ENCODE measurements at places on chromosomes 11 and 22.

DNA sequence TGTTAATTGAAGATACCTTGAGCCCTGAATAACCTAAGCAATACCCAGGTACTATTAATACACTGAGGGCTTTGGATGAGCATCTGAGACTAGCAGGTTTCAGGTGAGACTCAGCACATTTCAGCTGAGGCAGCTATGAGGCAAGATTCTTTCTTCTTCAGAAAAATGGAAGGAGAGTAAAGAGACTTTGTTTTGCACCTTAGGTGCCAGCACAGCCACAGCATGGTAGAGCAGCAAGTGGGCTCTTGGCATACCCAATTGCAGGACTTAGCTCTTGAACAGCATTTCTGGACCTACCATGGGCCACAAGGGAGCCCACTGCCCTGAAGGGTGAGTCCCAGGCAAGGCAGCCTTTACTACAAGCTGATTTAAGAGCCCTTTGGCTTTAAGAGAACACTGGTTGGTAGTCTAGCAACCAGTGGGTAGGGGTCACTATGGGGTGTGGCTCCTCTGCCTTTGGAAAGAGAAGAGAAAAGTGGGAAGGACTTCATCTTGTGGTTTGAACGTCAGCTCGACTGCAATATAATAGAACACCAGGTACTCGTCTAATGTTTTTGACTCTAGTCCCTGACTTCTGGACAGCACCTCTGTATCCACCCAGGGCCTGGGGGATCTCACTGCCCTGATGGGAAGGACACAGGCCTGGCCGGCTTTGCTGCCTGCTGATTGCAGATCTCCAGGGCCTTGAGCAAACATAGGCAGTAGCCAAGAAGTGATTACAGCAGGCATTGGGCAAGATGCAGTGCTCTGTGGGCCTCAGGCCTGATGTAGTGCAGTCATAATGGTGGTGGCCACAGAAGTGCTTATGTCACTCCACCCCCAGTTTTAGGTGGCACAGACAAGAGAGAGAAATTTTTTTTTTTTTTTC is 73.3 kb downstream of the GLYATL1 start:
- no peak for DNase-seq

GRCh38 chr11:128469220-128469619 is 118.1 kb downstream of the ETS1 start:
- DNase-seq, result no peak

GRCh38 chr11:24617856-24618255 is 121.0 kb downstream of the LUZP2 start:
- no peak for DNase-seq

DNA sequence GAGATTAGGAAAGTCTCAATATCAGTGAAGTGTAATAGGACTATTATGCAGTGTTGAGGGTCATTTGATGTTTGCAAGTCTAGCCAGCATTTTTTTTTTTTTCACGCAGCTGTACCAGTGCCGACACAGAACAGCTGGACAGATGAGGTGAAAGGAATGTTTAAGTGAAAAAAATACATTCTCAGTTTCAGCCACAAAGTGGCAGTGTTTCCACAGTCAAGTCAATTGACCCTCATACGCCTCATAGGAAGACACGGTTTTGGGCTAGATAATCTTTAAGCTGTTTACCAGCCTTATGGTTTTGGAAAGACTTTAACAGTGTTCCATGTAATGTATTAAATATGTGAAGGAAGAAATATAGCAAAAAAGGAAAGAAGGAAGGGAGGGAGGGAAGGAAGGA is 349.9 kb upstream of the ANO3 start:
- DNase-seq, result no peak

DNA sequence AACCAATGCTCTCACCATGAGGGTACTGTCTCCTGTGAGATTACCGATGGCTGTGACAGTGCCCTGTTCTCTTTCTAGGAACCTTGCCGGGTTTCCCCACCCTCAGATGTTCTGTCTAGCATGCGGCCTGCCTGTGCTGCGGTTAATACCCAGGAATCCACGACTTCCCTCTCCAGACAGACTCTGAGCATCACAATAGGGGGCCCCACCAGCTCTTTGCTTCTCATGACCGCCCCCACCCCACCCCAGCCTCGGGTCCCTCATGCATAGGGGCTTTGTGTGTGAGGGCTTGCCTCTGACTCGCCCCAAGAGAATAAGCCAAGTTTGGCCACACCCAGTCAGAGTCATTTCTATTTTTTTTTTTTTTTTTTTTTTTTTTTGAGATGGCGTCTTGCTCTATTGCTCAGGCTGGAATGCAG is 10.3 kb downstream of the PARVG start:
- DNase-seq, result peak; percentile 70

DNA sequence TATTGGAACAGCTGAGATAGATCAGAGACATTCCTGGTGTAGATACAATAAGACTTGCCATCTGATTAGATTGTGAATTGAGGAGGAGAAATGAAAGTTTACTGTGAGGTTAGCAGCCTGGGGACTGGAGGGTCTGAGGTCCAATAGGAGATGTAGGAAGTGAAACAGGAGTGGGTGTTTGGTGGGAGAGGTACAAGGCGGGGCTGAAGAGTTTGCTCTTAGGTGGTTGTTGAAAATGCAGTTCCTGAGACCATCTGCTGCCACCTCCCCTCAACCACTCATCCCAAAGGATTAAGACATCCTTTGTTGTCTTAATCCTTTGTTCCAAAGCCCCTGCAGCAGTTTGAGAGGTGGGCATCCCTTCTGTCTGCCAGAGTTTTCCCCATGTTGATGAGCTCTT is 14.8 kb downstream of the PIWIL4 start:
- no peak for DNase-seq

- no peak for DNase-seq
Measured at GRCh38 chr22:48504519-48505140, 1323.0 kb downstream of the BRD1 start.

GRCh38 chr11:117616979-117617378 is 180.0 kb downstream of the DSCAML1 start:
- DNase-seq, result no peak

GRCh38 chr11:57095417-57095816 is 86.3 kb upstream of the LRRC55 start:
- no peak for DNase-seq

- no peak for DNase-seq
Measured at GRCh38 chr11:76577226-76577920, 93.2 kb downstream of the LRRC32 start.

- DNase-seq, result no peak
Measured at GRCh38 chr11:80321786-80322185, 881.0 kb upstream of the TENM4 start.

- DNase-seq, result no peak
Measured at GRCh38 chr11:65060913-65061408, 2.6 kb upstream of the NAALADL1 start.

GRCh38 chr11:96299155-96299888 is 43.7 kb downstream of the MAML2 start:
- DNase-seq, result no peak

- DNase-seq, result no peak
Measured at GRCh38 chr22:44628273-44628672, 73.7 kb upstream of the PRR5 start.

- no peak for DNase-seq
Measured at GRCh38 chr22:28148816-28149465, 229.9 kb upstream of the PITPNB start.

GRCh38 chr11:109775686-109776085 is 317.5 kb upstream of the ZC3H12C start:
- DNase-seq, result no peak

GRCh38 chr11:86488553-86488952 is 113.9 kb downstream of the CCDC81 start:
- no peak for DNase-seq

GRCh38 chr11:96159968-96160367 is 183.0 kb downstream of the MAML2 start:
- DNase-seq, result no peak

- no peak for DNase-seq
Measured at GRCh38 chr11:100740440-100740839, 53.4 kb downstream of the ARHGAP42 start.

DNA sequence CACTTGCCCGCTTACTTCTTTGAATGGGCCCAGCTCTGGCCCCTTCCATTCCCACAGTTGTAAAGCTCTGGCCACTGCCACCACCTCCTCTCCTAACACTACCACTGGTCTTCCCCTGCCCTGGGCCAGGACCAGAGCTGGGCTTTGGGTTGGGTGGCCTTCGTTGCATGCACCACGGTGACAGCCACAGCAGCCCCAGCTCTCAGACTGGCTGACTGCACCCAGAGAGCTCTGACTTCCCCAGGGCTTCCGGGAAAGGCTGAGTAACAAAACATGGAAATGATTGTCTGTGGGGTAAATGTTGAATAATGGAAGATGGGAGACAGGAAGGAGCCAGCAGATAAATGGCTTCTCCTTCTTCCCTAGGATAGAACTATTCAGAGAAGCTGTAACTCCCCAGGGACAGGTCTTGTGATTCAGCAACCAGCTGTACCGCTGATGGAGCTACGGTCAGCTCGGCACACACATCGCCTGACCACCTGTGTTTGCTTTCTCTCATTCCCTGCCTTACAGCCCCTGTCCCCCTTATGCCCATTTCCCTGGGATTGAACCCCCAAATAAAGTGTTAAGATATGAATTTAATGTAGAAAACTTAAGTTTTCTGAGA is 27.6 kb downstream of the SCN4B start:
- no peak for DNase-seq

- no peak for DNase-seq
Measured at GRCh38 chr11:1883346-1884302, 8.1 kb downstream of the PRR33 start.

DNA sequence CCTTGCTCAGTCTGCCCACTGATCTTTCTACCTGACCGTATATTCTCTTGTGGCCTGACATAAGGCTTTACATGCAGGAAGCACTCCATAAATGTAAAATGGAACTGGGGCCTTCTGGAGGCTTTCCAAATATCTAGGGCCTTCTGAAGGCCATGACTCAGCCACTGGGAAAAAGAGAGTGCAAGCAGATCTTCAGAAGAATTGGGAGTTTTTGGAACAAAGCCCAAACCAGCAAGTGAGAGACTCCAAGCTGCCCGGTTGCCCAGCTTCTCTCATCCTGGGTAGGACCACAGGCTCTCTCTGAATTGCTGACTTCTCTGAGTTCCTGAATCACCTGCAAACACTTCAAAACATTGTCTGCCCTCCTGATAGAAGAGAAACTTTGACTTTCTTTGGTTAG is 107.9 kb upstream of the BMAL1 start:
- DNase-seq, result no peak

DNA sequence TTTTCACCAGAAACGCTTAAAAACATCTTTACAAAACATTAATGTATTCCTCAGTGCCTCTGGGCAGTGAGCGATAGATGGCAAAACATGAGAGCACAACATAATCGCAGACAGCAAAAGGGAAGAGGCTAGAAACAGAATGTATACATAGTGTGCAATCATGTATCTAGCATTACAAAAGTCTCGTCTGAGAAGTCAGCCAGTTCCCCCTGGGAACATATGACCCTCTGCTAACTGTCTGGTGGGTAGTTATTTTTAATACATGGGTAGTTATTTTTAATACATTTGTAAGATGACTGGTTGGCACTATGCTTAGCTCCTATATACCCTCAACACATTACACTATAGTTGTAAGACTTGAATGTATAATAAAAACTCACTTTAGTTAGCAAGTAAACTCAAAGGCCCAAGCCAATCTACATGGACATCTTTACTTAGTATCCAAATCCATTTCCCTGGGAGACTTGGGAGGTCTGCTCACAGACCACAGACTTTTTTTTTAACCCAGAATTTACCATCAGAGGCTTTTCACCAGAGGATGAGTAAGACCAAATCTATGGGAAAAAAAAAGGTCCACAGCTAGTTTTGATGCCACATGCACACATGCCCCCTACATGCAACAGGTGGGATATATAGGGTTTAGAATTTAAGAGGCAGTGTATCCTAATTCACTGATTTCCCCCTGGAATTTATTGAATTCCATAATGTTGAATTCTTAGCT is 71.7 kb downstream of the AMBRA1 start:
- DNase-seq, result no peak

DNA sequence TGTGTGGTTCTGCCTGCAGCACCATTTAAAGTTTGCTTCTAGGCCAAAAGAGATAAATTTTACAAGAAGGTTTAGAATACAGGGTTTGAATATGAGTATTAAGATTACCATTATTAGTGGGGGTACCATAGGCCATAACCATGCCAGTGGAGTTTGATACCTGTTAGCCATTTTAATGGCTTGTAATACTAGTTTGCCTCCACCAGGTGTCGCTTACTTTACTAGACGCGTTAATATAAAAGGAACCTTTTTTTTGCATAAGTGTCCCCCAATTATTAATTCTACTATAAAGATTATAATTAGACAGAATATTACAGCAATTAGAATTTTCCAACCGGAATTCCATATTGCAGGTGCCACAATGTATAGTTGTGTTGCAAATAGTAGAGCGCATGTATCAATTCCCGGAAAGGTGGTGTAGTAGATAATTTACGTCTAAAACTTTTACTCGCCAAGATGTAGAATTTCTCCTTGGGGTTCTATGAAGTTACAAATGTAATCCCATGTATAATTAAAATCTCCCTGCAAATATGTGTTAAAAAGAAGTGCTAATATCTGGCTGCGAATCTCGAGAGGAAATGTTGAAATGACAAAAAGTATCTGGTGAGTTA is 16.1 kb downstream of the MS4A6E start:
- peak; percentile 38 for DNase-seq

DNA sequence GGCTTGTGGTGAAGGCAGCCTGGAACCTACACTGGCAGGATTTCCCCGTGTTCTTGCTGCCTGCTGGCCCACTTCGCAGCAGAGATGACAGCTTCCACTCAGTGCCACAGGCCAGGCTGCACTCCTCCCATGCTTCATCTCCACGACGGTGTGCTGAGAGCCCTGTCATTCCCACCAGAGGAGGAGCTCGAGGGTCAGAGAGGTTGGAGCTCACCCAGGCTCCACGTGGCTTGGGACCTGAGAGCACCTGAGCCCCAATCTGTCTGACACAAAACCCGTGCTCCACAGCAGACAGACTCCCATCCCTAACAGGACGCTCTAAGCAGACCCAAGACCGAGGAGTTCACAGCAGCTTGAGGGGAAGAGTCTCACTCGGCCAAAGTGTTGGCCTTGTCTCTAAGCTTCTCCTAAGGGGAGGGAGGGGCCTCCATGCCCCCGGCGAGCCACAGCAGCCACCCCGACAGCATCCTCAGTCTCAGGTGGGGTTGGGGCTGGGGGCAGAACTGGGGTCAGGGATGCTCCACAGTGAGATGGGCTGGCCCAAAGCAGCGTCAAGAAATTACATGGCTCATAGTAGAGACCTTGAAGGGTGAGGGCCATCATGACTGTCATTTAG is 10.7 kb downstream of the LRFN4 start:
- no peak for DNase-seq

GRCh38 chr11:17939542-17939941 is 73.3 kb downstream of the SERGEF start:
- DNase-seq, result no peak

GRCh38 chr11:106389101-106389500 is 311.6 kb downstream of the AASDHPPT start:
- no peak for DNase-seq

- DNase-seq, result no peak
Measured at GRCh38 chr11:79199729-79200354, 241.0 kb downstream of the TENM4 start.

DNA sequence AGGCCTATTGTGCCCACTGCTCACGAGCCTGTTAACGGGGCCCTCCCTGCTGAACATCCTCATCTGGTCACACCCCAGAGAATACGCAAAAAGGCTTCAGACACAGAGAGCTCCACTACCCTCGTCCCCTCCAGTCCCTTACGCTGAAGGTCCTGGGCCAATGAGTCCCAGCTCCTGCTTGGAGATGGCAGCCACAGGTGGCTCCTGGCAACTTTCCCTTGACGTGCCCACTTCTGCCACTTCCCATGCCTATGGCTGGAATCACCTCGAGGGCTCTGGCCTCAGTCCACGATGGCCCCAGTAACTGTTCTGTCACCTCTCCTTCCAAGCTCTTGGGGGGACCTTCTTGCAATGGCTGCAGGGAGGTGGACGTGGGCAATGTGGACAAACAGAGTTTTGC is 12.7 kb downstream of the PHF21B start:
- DNase-seq, result no peak
